ENCODE measurements at places on chromosomes 7 and 10.

DNA sequence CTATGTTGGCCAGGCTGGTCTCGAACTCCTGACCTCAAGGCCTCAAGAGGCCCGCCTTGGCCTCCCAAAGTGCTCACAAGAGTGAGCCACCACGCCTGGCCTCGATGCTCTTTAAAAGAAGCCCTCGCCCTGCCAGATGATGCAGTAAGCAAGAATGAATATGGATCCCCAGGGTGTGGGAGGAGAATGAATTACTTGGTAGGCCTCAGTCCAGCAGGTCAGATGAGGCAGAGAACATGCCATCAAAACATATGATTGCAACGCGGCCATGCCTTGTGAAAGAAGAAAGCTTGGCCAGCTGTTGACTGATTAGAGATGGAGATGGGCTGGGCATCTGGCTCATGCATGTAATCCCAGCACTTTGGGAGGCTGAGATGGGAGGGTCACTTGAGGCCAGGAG, 68.7 kb downstream of the CAMK1D start:
- DNase-seq, result peak; percentile 60

DNA sequence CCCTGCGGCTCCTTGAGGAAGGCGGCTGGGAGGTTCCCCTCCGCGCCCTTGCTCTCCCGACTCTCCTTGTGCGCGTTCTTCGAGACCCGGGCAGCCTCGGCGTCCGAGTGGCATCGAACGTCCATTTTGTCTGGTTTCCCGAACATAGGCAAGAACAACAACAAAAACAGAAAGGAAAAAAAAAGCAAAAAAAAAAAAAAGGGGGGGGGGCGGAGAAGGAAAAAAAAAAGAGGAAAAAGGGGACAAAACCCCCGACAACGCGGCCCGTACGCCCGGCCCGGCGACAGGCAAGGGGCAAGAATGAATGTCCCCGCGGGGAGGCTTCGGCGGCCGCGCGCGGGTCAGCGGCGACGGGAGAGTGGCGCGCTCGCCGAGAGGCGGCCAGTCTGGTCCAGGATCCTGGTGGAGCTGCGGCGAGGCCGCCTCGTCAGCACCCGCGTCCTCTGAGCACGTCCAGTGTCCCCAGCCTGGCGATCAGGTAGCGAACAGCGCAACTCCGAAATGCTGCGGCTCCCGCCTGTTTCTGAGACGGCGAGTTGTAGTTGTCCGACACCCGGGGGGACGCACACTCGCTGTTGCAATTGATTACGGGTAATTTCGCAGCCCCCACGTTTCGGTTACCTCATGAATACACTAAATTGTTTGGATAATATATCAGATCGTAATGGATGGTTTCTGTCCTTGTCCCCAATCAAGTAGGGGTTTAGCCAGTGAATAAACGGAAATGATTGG, at the start of gene VAX1:
VAX1 (minus strand) TSS at position 360 of the 732 bp plus-strand sequence; CDS start at position 146, 214 bp downstream.
- DNase-seq, result no peak

DNA sequence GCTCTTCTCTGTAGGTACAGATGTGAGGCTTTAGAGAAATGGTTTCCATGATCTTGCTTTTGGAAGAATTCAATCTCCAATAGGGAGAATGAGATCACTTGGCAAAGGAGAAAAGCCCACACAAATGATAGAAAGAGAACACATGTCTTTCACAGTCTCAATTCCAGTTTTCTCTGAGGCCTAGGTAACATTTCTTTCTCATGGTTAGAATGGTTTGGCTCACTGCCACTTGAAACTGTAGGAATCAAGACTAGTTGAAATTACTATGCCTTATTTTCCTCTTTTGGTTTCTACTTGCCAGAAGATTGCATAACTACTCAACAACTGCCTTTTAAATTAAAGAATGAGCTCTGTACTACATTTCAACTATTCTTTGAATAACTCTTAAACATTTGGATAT, 276.5 kb upstream of the TEX47 start:
- no peak for DNase-seq

GRCh38 chr7:69676247-69676646, 78.0 kb downstream of the AUTS2 start:
- no peak for DNase-seq

DNA sequence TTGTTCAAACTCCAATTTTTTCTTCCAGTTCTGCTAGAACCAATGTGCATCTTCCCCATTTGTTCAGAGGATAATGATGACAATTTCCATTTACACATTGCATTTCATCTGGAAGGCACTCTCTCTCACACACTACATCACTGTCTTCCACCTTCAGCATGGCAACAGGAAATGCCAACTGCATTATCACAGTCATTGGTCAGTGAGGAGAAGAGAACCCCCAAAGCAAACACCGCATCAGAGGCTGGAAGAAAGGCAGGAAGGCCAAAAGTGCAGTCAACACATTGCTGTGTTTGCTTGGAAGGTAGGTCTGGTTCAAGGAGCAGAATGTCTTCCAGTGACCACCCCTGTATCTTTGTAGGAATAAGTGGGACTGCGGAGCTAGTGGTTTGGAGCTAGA, 192.2 kb upstream of the RHOBTB1 start:
- DNase-seq, result peak; percentile 18

DNA sequence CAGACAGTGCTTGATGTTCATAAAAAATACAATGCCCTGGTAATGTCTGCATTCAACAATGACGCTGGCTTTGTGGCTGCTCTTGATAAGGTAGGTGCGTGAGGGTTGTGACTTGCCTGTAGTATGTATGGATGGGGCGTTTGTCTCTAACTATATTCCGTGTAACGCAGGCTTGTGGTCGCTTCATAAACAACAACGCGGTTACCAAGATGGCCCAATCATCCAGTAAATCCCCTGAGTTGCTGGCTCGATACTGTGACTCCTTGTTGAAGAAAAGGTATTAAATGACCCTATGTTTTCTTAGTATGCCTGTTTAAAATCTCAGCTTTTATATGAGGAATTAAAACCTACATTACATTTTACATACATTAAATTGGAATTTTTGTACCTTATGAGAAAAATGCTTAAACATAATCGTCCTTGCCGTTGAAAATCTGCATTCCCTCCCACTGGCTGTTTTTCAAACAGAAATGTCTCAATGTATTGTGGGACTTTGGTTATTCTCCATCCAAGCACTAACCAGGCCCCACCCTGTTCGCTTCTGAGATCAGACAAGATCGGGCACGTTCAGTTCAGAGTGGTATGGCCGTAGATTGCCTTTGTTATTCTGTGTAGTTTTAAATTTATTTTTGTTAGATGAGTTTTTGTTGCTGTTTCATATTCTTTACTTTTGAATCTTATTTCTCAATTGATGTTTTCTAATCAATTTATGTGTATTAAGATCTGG, 85.3 kb downstream of the CUL1 start:
- DNase-seq, result no peak

DNA sequence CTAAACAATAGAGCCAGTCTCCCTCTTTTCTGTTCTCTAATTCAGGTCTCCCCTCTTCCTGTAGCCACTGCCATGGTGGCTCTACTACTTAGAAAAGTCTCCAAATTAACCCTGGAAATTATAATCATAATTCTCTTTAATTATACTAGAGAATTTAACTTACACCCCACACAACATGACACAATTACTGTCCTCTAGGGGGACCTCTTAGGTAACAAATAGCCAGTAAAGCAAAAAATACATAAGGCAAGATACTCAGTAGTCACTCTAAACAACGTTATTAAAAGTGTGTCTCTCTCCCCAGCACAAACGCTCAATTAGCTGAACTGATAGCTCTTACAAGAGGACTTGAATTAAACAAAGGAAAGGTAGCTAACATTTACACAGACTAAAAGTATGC, 44.3 kb upstream of the ZNF107 start:
- DNase-seq, result no peak

GRCh38 chr7:15131661-15132060, 229.1 kb upstream of the DGKB start:
- no peak for DNase-seq

- DNase-seq, result no peak
Observed at GRCh38 chr7:41039386-41039953, 663.4 kb downstream of the INHBA start.

DNA sequence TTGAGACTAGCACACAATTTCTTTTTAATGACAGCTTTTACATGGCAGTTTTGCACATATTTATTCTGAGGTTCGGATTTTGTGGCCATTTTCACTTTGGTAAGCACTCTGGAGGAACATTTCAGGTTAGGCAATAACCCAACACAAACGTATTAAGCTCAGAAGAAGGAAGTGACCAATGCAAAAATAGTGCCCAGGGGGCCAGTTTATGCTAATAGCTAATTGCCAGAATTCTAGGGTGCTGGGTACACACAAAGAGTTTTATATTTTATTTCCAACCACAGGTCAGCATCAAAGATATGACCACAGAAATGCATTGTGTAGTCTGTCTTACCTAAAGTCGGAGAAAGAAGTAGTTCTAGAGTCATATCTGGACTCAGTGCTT, 8.4 kb upstream of the AGR2 start:
- no peak for DNase-seq

- DNase-seq, result no peak
Observed at GRCh38 chr7:35499226-35499625, 195.7 kb downstream of the HERPUD2 start.

DNA sequence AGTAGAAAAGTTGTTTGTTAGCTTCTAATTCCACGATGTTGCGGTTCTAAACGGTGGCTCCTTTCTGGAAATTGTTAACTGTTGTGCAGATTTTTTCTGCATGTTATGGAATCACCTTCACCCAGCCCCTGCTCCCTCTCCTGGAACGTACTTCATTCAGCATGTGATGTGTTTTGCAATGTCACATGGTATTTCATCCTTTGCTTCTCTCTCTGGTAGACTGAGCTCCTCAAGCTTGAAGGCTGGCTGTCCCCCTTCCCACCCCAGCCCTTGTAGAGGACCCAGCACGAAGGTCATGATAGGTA, 4.4 kb downstream of the PPP2R2D start:
- DNase-seq, result no peak

DNA sequence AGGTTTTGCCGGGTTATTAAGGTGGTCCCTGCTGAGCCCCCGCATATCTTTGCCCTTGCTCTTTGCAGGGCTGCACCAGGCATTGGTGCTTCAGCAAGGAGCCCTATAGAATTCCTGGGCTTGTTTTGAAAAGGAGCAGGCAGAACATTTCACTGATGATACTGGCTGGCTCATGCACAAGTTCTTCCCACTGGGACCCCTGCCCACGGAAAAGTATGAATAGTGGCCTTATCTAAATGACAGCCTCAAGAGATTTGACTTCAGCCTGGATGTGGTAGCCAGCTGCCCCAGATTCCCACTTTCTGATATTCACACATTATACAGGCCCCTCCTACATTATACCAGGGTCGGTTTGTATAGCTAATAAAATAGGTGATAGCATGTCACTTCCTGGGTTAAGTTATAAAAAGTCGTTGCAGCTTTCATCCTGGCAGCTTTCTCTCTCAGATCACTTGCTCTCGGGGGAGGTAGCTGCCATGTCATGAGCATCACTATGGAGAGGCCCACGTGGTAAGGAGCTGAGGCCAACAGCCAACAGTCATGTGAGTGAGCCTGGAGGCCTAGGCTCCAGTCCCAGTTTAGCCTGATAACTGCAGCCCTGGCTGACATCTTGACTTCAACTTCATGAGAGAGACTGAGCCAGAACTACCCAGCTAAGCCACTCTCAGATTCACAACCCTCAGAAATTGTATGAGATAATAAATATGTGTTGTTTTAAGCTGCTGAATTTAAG, 16.8 kb upstream of the CRTAC1 start:
- no peak for DNase-seq

All from AG10803 (cell line).